Prostate gland (tissue), 2 donors: ENCODE measurements at places on chromosomes 5 and 9. TPM values are rescaled to one million over a fixed set of nuclear protein-coding genes. Genes with fewer than 3 reads are reported as not detected.

The ACTBL2 gene
- not detected for total RNA-seq

The IL9 gene
- total RNA-seq: not detected

The CACNA1B gene
- total RNA-seq: 6.0 TPM

The PALM2AKAP2 gene
- 0.62 TPM for total RNA-seq

The ST8SIA4 gene
- total RNA-seq: 0.80 TPM

The ZCCHC9 gene
- total RNA-seq: 19.4 TPM

The IL31RA gene
- total RNA-seq: not detected

The GFPT2 gene
- total RNA-seq: 14.0 TPM

The PRELID2 gene
- total RNA-seq: 4.1 TPM

The RGS7BP gene
- 3.7 TPM for total RNA-seq

The FBLL1 gene
- 1.3 TPM for total RNA-seq

The CDH9 gene
- not detected for total RNA-seq

The LHX6 gene
- 7.3 TPM for total RNA-seq

The OR1Q1 gene
- total RNA-seq: not detected

The KIF4B gene
- not detected for total RNA-seq

The SLC34A3 gene
- 0.57 TPM for total RNA-seq

The ZDHHC11B gene
- 0.55 TPM for total RNA-seq

The RASEF gene
- 36.4 TPM for total RNA-seq

The TRIM36 gene
- 37.3 TPM for total RNA-seq

The BTNL8 gene
- 0.14 TPM for total RNA-seq

The SPATA31A6 gene
- not detected for total RNA-seq

The TMEM252 gene
- total RNA-seq: not detected

The CCL19 gene
- total RNA-seq: not detected

The DMRT3 gene
- total RNA-seq: 1.8 TPM

The IL3 gene
- not detected for total RNA-seq

The RANBP17 gene
- total RNA-seq: 5.4 TPM

The CATSPER3 gene
- 3.2 TPM for total RNA-seq

The HMCN2 gene
- total RNA-seq: 5.5 TPM

The CXCL14 gene
- total RNA-seq: 2.4 TPM

The FCN1 gene
- total RNA-seq: 0.23 TPM

The TEK gene
- 5.5 TPM for total RNA-seq

The VCAN gene
- total RNA-seq: 72.9 TPM

The TNIP1 gene
- total RNA-seq: 81.6 TPM

The HK3 gene
- total RNA-seq: 4.7 TPM

The LCN15 gene
- total RNA-seq: not detected

The RETREG1 gene
- total RNA-seq: 18.4 TPM

The TAF11L5 gene
- total RNA-seq: not detected

The SLC1A1 gene
- total RNA-seq: 2.9 TPM

The TMEM174 gene
- not detected for total RNA-seq

The MACIR gene
- 10.4 TPM for total RNA-seq

The OR1J2 gene
- not detected for total RNA-seq

The KCNIP1 gene
- 1.6 TPM for total RNA-seq

The HAVCR2 gene
- total RNA-seq: 1.8 TPM

The PLCXD3 gene
- total RNA-seq: 3.5 TPM

The CARD9 gene
- total RNA-seq: 1.5 TPM

The FOXD4L4 gene
- not detected for total RNA-seq

The TUSC1 gene
- 37.2 TPM for total RNA-seq

The IL7R gene
- total RNA-seq: 7.8 TPM

The GFI1B gene
- total RNA-seq: 0.85 TPM

The NME5 gene
- 6.6 TPM for total RNA-seq

The SHC3 gene
- total RNA-seq: 0.34 TPM

The ALDH1A1 gene
- 16.8 TPM for total RNA-seq

The GARIN3 gene
- total RNA-seq: not detected

The MAT2B gene
- 53.9 TPM for total RNA-seq

The ANKRD31 gene
- total RNA-seq: 3.7 TPM

The CARTPT gene
- total RNA-seq: 1.5 TPM

The NKD2 gene
- total RNA-seq: 22.1 TPM

The ZNF169 gene
- 21.2 TPM for total RNA-seq

The LTC4S gene
- total RNA-seq: 8.2 TPM

The PHF24 gene
- 111 TPM for total RNA-seq
